Stimulated activated CD8-positive, alpha-beta memory T cell treated with anti-CD3 and anti-CD28 coated beads, Interleukin-15, amount 100 ng/mL, for 48 hours (primary cell): ENCODE measurements at places on chromosomes 12 and 14.

DNA sequence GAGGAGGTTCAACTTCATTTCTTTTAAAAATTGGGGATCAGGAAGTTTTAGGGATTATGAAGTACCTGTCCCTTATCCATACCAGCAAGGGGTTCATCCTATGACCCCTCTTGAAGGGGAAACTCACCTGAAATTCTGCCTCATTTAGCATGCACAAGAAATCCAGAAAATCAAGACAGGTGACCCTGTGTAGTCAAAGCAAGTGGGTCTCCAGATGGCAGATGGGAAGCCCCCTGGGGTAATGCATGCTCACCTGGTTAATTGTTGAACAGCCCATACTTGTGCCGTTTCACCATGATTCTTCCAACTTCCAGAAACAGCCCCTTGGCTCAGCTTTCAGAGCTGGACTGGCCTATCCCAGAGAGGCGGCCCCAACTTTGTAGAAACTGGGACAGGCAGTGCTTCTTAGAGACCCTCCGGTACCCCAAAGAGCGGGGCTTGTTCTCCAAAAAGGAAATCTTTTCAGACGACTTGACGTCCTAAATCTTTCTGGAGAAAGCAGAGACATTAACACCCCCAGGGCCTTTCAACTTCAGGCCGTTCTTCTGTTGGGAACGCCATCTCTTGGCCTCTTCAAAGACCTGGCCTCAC, 66.3 kb upstream of the ESRRB start:
- DNase-seq, result no peak

DNA sequence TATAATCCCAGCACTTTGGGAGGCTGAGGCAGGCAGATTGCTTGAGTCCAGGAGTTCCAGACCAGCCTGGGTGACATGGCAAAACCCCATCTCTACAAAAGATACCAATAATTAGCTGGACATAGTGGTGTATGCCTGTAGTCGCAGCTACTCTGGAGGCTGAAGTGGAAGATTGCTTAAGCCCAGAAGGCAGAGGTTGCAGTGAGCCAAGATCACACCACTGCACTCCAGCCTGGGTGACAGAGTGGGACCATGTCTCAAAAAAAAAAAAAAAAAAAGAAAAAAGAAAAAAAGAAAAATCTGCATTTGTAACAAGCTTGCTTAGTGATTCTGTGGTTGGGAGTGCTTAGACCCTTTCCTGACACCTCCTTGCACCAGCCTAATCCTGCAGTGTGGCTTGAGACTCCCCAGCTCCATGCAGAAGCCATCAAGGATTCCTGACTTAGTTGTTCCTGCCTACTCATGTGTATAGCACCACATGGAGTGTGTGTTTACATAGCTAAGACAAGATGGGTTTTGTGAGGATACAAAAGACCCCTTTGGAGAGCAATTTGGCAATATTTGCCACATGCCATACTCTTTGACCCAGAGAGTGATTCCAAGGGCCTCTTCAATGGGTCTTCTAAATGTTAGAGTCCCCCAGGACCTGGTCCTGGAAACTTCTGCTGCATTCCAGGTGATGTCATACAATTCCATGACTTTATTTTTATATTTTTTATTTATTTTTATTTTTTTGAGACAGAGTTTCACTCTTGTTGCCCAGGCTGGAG, 5.1 kb upstream of the TMED10 start:
- DNase-seq, result no peak

GRCh38 chr14:46215801-46216200, 435.8 kb downstream of the RPL10L start:
- no peak for DNase-seq

DNA sequence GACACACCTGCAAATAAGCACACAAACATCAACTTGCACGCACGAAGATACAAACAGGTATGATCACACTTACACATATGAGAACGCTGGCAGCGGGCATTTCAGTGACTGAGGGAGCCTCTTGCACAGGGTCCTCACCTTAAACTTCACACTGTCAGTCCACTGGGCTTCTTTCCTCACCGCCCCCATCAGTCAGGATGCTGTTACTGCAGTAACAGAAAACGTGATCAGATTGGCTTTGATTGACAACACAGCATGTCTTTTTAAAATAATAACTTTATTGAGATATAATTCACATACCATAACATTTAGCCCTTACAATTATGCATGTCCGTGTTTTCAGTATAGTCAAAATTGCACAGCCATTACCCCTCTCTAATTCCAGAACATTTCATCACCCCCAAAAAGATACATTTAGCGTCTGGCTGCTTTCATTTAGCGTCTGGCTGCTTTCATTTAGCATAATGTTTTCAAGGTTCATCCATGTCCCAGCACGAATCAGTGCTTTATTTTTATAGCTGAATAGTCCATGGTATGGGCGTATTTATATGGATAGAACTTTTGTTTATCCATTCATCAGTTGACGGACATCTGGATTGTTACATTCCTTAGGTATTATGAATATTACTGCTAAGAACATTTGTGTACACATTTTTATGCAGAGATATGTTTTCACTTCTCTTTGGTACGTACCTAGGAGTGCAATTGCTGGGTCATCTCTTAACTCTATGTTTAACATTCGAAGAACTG, 8.4 kb downstream of the CCDC197 start:
- no peak for DNase-seq

DNA sequence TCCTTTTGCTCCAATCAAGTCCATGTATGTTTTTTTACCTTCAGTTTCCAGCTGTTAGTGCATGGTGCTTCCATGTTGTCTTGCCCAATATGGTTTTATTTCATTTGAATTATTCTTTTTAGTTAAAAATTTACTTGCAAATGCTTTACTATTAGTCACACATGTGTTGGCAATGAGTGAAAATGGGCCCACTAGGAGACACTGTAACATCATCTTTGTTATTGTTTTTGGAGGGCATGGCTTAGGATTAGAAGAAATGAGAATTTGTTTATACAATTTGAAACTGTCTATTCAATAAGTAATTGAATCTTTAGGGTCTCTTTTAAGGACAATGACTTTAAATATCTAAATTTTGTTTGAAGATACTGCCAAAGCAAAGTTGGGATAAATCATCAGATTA, 133.7 kb downstream of the BRMS1L start:
- no peak for DNase-seq

GRCh38 chr12:12480074-12480473, 82.6 kb downstream of the DUSP16 start:
- no peak for DNase-seq

DNA sequence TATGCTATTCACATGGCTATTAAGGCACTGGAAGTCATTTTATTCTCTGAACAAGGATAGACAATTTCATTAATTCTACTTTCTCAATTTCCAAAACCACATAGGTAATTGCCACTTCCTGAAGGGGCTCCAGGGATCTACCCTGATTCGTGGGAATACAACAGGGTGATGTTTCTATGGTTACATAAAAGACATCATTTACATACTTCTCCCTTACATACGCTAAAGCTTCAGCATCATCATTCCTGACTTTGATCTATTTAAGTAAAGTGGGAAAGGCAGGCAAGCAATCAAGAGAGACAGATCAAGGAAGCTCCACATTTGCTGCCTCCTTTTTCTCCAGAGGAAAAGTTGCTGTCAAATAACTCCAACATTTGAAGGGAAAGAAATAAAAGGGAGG, 118.8 kb upstream of the SINHCAF start:
- no peak for DNase-seq

GRCh38 chr12:4422985-4423384, 22.6 kb downstream of the FGF6 start:
- no peak for DNase-seq

DNA sequence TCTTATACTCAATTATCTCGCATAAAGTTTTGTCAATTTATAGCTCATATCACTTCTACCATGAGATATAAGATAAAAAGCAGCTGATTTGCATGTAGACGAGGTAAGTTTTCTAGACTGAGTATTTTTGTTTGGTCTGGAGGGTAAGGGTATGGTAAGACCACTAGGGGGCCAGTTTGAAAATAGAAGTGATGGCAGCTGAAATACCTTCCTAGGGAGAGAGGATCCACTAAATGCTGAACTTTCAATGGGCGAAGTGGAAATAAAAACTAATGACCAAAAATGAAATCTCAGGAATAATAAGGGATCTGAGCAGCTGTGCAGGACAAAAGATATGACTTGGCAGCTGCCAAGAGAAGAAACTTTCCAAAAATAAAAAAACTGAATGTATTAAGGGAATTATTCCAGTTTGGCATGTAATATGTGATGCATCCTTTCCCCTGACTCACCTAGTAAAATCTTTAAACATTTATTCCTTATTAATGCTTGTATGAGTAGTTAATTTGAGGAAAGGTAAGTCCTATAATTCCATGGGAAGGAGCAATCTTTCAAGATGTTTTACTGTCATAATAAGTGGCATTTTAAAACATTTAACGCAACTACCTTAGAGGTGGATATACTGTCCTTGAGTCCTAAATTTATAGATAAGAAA, 754.5 kb downstream of the C12orf50 start:
- DNase-seq, result no peak

- DNase-seq, result no peak
Observed at GRCh38 chr14:90924621-90925340, 108.6 kb upstream of the TTC7B start.

GRCh38 chr14:58884442-58884841, 246.7 kb downstream of the DACT1 start:
- DNase-seq, result no peak

GRCh38 chr12:2183556-2184541, 131.1 kb downstream of the CACNA1C start:
- no peak for DNase-seq

DNA sequence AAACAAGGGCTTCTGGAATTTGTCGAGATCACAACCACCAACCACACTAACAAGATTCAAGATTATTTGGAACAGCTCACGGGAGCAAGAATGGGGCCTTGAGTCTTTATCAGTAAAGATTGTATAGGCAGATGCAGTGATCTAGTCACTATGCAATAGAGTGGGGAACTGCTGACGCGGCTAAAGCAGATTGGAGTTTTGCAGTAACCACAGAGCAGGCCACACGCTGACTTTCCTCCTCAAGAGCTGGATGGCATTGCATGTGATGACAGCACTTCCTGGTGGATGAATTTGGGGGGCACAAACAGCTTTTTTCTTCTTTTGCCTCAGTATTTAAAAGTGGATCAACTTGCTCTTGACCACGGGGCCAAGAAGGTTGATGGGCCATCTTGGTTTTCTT, 46.0 kb downstream of the KCNK13 start:
- DNase-seq, result no peak

DNA sequence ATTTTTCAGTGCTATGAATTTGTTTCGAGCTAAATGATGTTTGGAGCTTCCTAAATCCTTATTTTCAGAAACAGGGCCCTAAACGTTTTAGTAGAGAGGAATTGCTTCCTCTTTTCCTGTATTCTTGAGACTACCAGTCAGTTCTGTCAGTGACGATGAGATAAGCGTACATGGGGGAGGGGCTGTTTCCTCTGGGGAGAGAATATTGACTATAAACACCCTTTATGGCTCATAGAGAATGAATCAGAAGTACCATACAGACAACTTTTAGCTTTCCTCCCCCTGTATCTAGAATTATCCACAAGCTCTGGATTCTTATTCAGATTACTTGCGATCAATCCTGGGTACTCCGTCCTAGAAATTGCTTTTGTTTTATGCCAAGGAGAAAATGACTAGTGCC, 5.1 kb downstream of the TBK1 start:
- DNase-seq, result no peak

DNA sequence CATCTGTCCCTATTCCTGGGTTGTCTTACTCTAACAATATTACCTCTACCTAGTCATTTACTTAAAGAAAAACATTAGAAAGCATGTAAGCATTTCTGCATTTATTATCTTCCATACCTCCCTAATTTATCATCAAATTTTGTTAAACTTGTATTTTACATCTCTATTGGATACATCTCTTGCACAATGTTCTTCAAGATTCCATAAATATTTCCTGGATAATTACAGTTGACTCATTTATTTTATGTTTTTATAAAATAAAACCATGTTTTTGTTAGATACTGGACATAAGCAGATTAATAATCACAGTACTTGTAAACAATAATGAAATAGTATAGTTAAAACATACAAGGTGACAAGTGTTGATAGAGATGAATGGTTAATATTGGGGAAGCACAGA, 209.0 kb downstream of the TMTC3 start:
- DNase-seq, result no peak

GRCh38 chr14:68779761-68780323, 13.0 kb downstream of the ZFP36L1 start:
- no peak for DNase-seq

GRCh38 chr12:5965950-5966383, 20.9 kb upstream of the ANO2 start:
- DNase-seq, result peak; percentile 15

- DNase-seq, result no peak
Observed at GRCh38 chr14:77082356-77082755, 15.7 kb upstream of the CIPC start.

GRCh38 chr14:68714991-68715924, 77.6 kb downstream of the ZFP36L1 start:
- DNase-seq, result no peak

DNA sequence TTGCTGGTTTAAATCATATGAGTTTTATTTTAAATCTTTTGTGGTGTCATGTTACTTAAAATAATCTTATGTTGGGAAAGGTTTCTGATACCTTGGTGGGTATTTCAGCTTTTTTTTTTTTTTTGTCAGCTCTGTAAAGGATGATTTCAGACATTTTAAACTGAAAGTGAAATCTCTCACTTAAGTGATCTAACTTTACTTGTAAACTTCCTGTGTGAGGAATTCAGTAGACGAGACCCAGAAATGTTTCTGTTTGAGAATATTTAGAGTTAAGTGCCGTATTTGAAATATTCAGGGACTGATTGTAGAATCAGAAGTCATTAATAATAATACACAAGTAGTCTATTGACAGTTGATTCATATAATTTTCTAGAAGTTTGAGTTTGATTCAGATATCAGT, 37.8 kb downstream of the PROX2 start:
- no peak for DNase-seq

- DNase-seq, result no peak
Observed at GRCh38 chr14:48113713-48114112, 438.3 kb upstream of the MDGA2 start.

DNA sequence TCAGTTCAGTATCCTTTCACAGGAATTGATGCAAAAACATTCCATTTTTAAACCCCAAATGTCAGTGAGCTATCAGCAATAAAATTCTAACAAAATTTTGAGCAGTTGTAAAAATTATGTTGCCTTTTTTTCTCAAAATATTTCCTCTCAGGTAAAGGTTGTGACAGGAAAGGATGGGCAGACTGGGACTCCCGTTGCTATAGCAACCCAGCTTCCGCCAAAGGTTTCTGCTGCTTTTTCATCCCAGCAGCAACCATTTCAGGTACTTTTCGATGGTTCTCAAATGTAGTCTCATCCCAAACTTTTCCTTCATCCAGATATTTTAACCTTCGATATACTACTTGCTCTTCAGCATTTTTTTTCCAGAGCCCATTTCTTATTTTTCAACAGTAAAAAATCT, 13.6 kb downstream of the EP400 start:
- DNase-seq, result no peak

DNA sequence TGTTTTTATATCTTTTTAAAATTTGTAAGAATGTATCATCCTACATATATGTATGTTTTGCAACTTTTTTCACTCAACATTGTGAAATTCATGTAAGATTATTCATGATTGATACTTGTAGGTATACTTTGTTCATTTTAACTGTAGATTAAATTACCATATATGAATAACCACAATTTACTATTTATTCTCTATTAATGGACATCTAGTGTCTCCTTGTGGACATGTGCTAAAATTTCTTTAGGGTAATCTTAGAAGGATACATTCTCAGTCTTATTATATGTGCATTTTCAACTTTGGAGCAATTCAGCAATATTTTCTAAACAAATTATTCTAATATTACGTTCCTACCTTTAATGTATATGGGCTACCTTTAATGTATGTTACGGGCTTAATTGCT, 192.4 kb downstream of the FUT8 start:
- DNase-seq, result no peak

- DNase-seq, result peak; percentile 14
Observed at GRCh38 chr14:63853831-63854293, 1.1 kb downstream of the SYNE2 start.
